Stimulated activated CD4-positive, alpha-beta T cell treated with anti-CD3 and anti-CD28 coated beads, Interleukin-12 subunit alpha, Interleukin-12 subunit beta, amount 100 ng/mL, for 24 hours (primary cell): ENCODE measurements at places on chromosomes 7 and 10.

DNA sequence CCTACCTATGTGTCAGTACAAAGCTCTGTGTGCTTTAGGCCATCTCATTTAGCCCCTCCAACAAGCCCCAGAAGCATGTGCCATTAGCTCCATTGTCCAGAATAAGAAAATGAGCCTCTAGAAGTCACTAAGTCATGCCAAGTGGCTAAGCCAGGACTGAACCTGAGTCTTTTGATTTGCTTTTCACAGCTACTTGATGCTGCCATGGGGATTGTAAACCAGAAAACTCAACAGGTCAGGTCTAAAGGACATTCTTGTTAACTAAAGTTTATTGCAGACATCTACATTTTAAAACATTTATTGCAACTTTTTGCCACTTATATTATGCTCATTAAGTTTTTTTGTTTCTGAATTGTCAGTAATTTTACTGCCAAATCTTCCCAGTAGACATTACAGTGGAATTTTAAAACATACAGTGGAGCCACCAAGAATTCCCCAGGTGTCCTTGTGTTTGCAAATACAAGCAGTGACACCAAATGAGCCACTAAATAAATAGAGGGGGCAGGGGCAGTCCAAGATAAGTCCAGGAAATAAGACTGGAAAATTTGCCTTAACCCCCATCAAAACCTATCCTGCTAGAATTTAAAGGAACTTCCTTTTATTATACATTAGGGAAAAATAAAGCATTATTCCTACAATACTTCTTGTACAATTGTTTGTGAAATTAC lies 115.9 kb downstream of the RAPGEF5 start:
- DNase-seq, result no peak

DNA sequence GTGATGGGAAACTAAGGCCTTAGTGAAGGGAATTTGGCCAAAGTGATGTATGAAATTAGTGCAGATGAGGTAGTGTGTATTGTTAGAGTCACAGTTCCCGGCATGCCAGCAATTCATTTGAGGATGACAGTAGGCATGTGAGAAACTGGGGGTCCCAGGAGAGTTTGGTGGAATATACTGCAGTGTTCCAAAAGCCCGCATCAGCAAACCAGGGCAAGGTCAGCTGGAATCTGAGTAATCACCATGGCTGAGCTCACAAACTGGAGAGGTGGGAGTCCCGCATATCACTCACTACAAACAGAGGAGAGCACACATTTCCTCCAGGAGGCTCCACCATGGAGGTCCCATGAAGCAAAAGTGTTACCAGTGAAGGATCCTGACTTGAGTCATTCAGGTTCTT lies 740.7 kb downstream of the TNS3 start:
- DNase-seq, result no peak

- no peak for DNase-seq
These were observed 212.9 kb downstream of the TCF7L2 start for GRCh38 chr10:113162960-113163359.

DNA sequence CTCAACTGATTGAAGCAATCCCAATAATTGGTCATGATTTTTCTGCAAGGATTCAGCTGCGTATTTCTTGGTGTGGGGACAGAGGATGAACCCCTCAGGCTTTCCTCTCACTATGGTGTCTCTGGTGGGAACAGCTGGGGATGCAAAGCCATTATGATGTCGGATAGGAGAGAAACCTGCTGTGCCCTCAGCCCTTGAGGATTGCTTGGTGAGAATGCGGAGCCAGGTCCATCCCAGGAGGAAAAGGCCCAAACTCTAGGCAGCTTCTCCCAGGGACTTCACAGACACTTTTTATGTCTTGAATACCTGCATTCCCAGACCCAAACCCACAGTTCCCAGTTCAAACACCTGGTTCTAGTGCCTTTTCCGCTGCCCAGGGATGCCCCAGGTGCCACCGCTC lies 302.0 kb downstream of the WDR37 start:
- DNase-seq, result no peak

- DNase-seq, result no peak
These were observed 14.6 kb downstream of the EDRF1 start for GRCh38 chr10:125734148-125734547.

DNA sequence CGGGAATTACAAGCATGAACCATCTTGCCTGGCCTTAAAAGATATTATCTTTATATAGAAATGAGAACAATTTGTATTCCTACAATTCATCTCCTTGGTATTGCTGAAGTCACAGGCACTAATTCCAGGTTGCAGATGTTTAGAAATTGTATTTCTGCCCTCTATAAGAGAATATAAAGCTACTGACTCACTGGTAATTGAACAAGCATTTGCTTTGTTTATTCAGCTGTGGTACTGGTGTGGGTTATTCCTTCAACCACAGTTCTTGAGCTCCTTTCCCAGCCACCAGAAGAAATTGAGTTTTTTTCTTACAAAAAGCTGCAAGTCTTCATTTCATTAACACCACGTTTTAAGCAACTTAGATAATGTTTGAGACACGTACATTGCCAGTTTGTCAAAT lies 29.0 kb upstream of the MPP7 start:
- DNase-seq, result no peak

DNA sequence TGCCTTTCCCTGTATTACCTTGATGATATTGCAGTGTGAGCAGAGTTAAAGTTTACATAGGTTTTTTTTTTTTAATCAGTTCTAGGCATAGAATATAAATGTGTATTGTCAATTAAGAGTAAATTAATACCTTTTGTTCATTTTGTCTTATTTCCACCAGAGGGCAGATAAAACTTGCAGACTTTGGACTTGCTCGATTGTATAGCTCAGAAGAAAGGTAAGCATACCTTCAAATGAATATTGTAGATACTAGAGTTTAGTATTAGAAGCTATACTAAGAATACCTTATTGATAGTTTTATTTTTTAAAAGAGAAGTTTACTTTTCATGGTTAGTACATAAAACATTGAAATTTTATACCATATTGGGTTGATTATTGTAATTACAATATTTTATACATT lies 86.8 kb downstream of the MPLKIP start:
- no peak for DNase-seq

GRCh38 chr7:46990761-46991160 lies 591.1 kb downstream of the TNS3 start:
- DNase-seq, result no peak

DNA sequence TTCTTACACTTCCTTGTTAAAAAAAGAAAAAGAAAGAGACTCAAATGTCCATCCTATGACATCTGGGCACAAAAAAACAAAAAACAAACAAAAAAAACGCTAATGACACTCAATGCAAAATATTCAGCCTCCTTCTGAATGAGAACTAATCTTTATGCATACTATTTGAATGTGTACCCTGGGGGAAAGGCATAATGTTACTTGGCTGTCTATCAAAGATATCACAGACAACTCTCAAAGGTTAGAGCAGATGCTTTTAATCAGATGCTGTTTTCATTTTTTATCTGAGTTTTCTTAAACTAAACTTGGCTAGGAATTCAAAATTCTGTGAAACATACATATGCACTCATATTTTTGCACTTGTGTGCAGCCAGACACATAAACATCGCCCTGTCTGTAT lies 745.8 kb downstream of the CNTNAP2 start:
- DNase-seq, result no peak

DNA sequence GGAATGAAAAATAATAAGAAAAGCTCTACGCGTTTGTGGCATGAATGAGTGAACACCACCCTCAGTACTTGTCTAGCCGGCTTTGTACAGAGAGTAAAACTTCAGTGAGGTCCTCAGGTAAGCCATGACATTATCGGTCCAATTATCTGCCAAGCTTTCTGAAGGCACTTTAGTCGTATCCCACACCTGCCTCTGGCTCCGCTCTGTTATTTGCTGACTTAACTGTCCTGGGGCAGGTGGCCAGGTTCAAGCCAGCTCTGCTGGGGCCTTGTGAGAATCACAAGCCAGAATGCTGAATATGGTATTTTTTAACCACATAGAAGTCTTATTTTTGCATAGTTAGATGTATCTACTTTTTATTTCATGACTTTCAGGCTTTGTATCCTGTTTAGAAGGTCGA lies 66.0 kb upstream of the FHIP2A start:
- DNase-seq, result no peak

DNA sequence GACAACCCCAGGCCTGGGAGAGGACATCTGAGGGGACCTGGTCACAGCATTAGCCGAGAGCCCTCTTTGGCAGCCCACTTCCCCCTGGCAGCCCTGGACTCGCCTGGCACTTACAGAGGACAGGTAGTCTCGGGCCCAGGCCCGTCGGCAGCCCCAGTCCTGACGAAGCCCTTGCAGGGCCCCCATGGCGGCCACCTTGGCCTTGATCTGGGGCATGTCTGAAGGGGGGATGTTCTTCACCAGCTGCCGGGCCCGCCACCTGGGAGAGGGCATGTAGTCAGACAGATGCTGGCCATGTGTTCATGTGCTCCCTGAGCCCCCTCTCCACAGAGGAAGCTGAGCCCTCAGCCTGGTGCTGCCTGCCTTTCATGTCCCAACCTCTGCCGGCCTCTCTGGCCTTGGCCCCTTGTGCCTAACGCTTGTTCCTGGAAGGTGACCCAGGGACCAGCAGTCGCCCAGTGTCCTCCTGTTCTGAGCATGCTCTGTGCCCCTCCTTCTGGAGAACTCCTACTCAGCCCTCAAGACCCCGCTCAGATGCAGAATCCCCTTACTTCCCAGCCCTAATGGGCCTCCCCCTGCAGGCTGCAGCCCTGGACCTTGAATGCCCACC lies 13.9 kb downstream of the MYO1G start:
- DNase-seq, result no peak

GRCh38 chr7:77933394-77933793 lies 134.8 kb downstream of the PHTF2 start:
- no peak for DNase-seq

- no peak for DNase-seq
These were observed 38.1 kb upstream of the ANTXRL start for GRCh38 chr10:46248651-46249146.

GRCh38 chr10:133221331-133221730 lies 8.7 kb upstream of the UTF1 start:
- no peak for DNase-seq

DNA sequence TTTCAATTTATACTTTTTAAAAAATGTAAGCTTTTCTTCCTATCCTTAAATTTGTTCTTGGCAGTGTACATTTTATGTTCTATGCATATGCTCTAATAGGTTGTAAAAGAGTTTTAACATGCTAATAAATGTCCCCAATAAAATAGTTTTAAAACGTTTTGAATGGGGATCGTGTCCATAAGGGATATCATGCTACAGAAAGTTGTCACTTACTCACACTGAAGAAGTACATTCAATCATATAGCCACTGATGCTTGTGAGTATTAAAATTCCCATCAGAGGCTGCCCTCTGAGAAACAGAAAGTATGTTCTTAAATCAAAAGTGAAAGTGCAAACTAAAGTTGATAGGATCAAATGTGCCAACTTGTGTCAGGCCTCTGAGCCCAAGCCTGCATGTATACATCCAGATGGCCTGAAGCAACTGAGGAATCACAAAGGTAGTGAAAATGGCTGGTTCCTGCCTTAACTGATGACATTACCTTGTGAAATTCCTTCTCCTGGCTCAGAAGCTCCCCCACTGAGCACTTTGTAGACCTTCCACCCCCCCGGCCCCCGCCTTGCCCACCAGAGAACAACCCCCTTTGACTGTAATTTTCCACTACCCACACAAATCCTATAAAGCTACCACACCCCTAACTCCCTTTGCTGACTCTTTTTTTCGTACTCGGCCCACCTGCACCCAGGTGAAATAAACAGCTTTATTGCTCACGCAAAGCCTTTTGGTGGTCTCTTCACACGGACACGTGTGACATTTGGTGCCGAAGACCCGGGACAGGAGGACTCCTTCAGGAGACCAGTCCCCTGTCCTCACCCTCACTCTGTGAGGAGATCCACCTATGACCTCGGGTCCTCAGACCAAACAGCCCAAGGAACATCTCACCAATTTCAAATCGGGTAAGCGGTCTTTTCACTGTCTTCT lies 877 bp upstream of the NOD1 start:
- no peak for DNase-seq

GRCh38 chr10:30455816-30456215 lies 21.8 kb downstream of the MAP3K8 start:
- no peak for DNase-seq

DNA sequence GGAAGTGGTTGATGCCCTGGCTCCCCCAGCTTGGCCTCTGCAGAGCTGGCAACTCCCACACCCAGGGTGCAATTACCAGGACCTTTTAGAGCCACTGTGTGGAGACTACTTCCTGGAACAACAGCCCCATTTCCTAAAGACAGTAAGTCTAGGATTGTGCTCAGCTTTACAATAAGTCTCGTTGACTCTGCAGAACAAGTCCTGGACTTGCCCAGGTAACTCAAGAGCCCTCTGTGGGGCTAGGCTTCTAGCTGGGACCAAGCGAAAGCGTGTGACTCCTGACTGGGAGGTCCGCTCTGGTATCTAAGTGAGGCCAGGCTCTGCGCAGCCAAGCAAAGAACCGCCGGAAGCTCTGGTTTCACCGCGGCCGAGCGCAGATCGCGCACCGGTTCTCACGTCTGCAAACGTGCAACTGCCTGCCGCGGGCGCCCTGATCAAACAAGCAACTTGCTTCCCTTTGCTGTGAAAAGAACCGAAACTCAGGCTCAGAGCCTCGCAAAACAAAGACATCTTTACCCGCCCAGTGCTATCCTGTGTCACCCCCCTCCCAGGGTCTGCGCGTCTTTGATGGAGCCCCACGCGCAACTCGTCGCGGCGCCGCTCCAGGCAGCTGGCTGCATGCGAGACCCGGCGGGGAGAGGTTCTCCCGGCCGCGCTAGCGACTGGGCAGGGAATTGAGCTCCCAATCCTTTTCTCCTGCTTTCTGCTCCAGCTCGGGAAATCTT lies 4.4 kb upstream of the PDLIM1 start:
- DNase-seq, result peak; percentile 19

DNA sequence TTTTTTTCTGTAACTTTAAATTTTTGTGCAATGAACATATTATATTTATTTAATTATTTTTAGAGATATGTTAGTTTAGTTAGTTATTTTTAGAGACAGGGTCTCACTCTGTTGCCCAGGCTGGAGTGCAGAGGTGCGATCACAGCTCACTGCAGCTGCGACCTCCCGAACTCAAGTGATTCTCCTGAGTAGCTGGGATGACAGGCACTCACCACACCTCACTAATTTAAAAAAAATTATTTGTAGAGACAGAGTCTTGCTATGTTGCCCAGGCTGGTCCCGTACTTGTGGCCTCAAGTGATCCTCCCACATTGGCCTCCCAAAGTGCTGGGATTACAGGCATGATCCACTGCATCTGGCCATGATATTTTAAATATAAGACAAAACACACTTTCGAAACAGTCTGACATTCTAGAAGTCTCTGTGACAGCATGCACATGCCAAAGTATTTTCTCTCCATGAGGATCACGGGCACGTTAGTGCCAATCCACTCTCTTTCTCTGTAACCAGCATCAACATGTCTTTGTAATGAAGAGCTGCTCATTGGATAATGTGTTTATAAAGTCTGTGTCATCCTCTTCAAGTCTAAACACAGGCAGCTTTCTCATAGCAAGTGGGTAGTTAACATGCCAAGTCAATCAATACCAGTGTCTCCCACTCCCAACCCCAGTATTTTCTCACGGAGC lies 137.4 kb downstream of the GLI3 start:
- no peak for DNase-seq

GRCh38 chr7:123746931-123747488 lies 1.8 kb downstream of the WASL start:
- DNase-seq, result no peak

- no peak for DNase-seq
These were observed 57.7 kb downstream of the OSBPL3 start for GRCh38 chr7:24922099-24922773.

- no peak for DNase-seq
These were observed 44.8 kb downstream of the BMPER start for GRCh38 chr7:33950047-33950714.
